Posterior vena cava (tissue), 2 donors: ENCODE measurements at places on chromosomes 1 and 21. TPM values are rescaled to one million over a fixed set of nuclear protein-coding genes. Genes with fewer than 3 reads are reported as not detected.

DNA sequence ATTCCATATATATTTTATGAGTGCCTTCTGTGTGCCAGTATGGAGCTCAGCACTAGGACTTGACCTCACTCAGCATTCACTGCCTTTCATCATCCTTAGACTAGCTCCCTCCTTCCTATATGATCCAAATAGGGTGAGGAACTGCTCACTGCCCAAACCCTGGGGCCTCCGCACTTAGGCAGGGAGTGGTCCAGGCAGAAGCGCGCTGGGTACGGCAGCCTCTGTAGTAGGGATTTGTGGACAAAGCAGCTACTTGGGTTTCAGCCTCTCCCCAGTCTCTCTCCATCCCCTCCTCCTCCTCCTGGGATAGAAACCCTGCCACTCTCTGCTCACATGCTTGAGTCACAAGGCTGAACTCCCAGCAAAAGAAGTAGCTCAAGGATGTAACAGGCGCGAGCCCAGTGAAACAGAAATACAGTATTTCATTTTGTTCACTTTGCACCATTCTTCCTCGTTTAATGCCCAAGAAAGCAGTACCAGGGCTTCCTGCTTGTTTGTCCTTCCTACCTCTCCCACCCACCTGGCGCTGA lies 32.9 kb downstream of the PLEKHA6 start:
- no peak for DNase-seq

The CKS1B gene
- 22.5 TPM for total RNA-seq

- DNase-seq, result no peak
These were observed 365.9 kb downstream of the TGFB2 start for GRCh38 chr1:218711001-218711400.

The GUCA2A gene
- not detected for total RNA-seq

The INSRR gene
- total RNA-seq, result 0.19 TPM

- DNase-seq, result no peak
These were observed 6.1 kb downstream of the ATF3 start for GRCh38 chr1:212614453-212615200.

DNA sequence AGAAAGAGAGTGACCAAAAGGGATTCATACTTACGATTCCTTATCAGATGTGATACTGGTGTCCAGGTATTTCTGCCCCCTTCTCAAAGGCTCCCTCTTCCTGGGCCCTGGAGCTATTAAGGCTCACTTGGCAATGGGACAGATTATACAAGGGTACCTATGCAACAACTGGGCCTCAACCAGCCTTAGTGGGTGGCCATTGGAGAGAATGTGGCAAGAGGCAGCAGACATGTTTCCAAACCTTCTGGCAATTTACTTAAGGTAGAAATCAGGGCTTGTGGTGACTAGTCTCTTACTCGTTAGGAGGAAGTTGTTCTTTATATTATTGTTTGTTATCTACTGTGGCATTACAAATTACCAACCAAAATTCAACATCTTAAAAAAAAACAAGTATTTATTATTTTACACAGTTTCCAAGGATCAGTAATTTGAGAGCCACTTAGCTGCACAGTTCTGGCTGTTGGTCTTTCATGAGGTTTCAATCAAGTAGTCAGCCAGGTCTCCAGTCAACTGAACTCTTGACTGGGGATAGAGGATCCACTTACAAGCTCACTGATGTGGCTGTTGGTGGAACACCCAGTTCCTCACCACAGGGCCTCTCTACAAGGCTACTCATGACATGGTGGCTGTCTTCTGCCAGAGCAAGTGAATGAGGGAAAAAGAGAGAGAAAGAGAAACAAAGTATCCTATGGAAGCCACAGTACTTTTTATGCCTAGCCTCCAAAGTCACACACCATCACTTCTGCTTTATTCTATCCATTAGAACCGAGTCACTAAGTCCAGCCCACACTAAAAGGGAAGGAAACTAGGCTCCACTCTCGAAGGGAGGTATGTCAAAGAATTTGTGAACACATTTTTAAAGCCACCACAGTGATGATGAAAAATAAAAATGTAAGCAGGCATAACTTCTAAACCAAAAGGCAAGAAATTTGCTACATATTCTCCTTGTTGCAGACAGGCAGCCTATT lies 10.7 kb downstream of the ZNF648 start:
- no peak for DNase-seq

GRCh38 chr1:18794561-18794960 lies 64.9 kb downstream of the TAS1R2 start:
- DNase-seq, result no peak

- DNase-seq, result no peak
These were observed 19.5 kb upstream of the RGSL1 start for GRCh38 chr1:182430263-182431068.

The KRTAP12-4 gene
- total RNA-seq, result not detected

The PTAFR gene
- total RNA-seq, result 5.9 TPM

DNA sequence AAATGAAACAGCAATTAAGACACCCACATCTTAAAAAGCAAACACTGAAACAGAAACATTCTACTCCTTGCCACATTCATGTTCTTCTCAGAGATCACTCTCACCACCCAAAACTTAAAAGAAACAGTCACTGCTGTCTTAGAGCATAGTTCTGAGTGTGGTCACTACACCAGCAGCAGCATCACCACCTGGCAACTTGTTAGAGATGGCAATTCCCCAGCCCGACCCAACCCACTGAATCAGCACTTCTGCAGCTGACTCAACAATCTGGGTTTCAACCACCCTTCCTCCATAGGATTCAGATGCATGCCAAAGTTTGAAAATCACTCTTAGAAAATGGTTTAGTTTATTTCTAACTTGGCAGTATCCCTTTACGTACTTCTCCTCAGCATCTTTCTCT lies 126.1 kb downstream of the CDC42BPA start:
- DNase-seq, result peak; percentile 80

GRCh38 chr1:3809680-3810079 lies 13.4 kb upstream of the LRRC47 start:
- peak; percentile 56 for DNase-seq

The ATP1A4 gene
- total RNA-seq, result not detected

The PCP4L1 gene
- total RNA-seq, result 4.6 TPM

- DNase-seq, result no peak
These were observed 652.5 kb downstream of the AMY1C start for GRCh38 chr1:104402178-104402577.

- peak; percentile 62 for DNase-seq
These were observed 5.8 kb downstream of the TRIM11 start for GRCh38 chr1:228400692-228401454.

- DNase-seq, result no peak
These were observed 10.1 kb downstream of the FMO1 start for GRCh38 chr1:171258429-171258828.

- DNase-seq, result no peak
These were observed 74.4 kb downstream of the RWDD3 start for GRCh38 chr1:95308276-95309030.

The PIGR gene
- 0.79 TPM for total RNA-seq

GRCh38 chr1:236753516-236753915 lies 41.6 kb upstream of the MTR start:
- DNase-seq, result no peak

- no peak for DNase-seq
These were observed 9.6 kb downstream of the VPS26C start for GRCh38 chr21:37257511-37257966.

DNA sequence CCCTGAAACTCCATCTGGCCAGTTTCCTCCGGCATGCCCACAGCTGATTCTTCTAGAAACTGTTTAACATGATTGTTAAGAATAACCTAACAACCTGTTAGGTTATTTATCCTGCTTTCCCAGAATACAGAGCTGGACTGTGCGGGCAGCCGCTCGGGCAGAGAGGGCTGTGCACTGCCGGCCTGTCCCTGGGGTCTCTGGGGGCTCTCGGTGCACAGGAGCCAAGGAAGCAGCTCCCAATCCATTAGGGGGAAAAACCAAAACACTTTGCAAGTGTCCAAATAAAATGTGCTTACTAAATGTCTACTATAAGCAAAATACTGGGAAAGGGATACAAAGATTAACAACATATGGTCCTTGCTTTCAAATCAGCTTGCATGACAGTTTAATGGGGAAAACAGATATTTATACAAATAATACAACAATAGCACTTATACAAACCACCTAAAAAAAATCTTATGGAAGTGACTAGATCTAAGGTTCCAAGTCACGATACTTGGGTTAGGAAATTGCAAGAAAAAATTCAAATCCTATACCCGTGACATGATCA lies 50.7 kb downstream of the HLCS start:
- DNase-seq, result no peak

DNA sequence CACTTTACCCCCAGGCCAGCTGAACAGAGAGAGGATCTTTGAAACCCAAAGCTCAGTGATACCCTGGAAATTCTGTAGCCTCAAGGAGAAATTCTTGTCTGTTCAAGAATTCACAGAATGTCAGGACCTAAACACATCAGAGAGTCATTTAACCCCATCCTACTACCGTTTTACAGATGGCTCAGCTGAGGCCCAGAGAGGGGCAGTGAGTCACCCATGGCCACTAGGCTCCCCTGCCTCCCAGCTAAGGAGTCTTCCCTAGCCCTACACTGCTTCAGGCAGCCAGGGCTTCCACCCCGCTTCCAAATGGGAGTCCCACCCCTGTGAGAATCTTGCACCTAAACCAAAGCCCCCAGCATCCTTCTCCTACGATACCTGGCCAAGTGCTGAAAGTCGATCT lies 28.3 kb downstream of the VWA5B1 start:
- no peak for DNase-seq

DNA sequence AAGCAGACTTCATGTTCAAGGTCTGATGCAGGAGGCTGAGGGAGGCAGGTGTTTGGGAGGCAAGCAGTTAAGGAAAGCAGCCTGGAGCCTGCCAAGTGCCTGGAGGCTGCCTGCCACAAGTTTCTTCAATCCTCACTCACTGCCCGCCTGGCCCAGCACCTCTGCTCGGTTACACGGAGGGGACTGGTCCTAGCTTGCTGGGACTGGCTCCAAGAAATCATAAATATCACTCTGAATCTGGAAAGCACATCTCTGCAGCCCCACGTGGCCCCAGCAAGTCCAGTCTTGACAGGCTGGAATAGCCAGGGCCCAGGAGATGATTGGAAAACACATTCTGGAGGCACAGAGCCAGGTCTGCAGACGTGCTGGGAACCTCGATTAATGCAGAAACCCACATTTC lies 83.9 kb downstream of the BCAR3 start:
- peak; percentile 74 for DNase-seq

- no peak for DNase-seq
These were observed 176.8 kb upstream of the SAMSN1 start for GRCh38 chr21:14722841-14723483.

DNA sequence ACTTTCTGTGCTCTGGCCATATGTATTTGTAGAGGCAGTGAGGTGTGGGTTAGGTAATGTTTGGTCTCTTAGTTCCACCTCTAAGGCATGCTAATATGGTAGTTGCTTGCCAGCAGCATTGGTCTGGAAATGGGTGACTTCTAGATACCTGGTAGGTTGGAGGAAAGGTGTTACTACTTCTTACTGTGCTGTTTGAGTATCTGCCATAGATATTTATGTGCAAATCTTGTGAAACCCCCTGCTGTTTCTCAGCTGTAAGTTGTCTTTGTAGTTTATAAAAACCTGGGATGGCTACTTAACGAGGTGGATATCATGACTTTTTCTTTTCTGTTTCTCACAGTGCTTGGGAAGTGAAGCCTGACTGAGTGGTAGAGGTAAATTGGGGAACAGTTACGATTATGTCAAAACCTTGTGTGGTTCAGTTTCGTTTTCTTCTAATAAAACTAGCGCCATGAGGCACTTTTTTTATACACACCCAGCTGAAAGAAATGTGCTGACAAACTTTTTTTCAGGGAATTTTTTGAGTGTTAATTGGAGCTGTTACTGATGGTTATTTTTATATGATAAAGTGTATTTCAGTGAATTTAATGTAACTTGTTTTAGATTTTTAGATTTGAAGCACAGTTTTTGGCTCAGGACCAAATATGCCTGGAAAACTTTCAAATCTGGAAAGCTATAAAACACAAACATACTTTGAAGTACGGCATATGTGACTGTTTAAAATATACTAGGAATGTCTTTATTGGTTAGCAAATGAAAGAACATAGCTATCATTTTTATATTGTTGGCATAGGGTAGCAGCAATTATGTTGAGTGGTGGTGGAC lies 42.1 kb downstream of the CAMSAP2 start:
- no peak for DNase-seq

DNA sequence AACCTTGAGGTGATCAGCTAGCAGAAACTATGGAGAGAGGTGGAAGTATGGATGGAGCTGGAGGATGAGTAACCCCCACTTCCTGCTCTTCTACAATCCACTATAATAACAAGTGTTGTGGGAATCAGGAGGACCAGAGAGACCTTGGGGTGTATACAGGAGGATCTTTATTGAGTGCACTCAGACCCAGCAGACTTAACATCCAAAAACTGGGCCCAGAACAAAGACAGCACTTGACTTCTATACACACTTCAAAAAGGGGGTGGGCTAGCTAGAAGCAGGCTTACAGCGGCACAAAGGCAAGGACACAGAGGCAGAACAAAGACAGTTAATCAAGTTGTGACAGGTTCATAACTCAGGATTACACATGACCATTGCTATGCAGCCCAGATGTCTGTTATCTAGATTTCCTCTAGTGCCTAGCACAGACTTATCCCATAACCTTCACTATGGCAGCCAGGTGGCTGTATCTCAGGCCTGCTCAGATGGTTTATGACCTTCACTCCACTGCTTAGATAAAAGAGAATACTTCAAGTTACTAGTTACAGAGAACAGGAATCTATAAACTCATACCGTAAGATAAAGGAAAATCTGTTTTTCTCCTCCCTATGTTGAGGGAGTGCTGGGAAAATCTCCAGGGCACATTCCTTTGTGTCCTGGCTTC lies 36.1 kb upstream of the PADI2 start:
- no peak for DNase-seq

The FAM177B gene
- total RNA-seq, result not detected

DNA sequence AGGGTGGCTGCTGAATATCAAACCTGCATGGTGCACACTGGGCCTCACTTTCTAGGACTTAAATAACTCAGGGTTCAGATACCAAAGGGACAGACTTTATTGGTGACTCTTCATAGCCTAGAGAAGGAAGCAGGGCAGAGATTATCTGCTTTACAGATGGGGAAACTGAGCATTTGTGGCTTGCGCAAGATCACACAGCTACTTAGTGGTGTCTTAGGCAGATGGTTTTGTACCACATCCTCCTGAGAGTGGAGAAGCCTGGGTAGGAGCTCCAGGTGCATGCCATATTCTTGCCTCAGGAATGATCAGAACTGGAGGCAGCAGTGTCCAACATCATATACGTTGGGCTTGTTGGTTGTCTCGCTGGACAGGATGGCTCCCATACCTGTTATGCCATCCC lies 6.8 kb upstream of the DPH2 start:
- no peak for DNase-seq

The ADAMTS4 gene
- total RNA-seq, result 28.0 TPM

DNA sequence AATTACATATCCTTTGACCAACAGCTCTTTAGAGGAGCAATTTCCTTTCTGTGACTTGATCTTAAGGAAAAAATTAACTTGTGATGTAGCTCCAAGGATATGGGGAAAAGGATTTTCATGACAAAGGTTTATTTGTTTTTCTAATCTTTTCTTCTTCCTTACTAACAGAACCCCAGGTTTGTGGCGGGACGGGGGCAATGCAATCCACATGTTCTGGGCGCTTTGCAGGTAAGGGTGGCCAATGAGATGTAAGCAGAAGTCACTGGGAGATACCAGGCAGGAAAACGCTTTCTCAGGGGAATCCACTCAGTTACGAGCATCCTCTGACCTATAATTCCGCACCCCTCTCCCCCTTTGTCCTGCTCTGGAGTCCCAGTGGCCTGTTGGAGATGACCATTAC lies 122.0 kb downstream of the MRPS6 start:
- no peak for DNase-seq

GRCh38 chr1:42312576-42313212 lies 22.3 kb downstream of the FOXJ3 start:
- no peak for DNase-seq

- DNase-seq, result no peak
These were observed 74.5 kb downstream of the S1PR1 start for GRCh38 chr1:101311146-101311920.

The ADAM30 gene
- not detected for total RNA-seq

The KCNN3 gene
- total RNA-seq, result 1.9 TPM

The HSPA6 gene
- total RNA-seq, result 6.7 TPM
